Spinal cord (tissue), 10 donors: ENCODE measurements at places on chromosomes 5 and 9. TPM values are rescaled to one million over a fixed set of nuclear protein-coding genes. Genes with fewer than 3 reads are reported as not detected.

The MUSK gene
- total RNA-seq = 3.4 TPM

The SNCB gene
- total RNA-seq = 47.2 TPM

The BRD8 gene
- 72.7 TPM for total RNA-seq

The FGF1 gene
- total RNA-seq = 57.7 TPM

DNA sequence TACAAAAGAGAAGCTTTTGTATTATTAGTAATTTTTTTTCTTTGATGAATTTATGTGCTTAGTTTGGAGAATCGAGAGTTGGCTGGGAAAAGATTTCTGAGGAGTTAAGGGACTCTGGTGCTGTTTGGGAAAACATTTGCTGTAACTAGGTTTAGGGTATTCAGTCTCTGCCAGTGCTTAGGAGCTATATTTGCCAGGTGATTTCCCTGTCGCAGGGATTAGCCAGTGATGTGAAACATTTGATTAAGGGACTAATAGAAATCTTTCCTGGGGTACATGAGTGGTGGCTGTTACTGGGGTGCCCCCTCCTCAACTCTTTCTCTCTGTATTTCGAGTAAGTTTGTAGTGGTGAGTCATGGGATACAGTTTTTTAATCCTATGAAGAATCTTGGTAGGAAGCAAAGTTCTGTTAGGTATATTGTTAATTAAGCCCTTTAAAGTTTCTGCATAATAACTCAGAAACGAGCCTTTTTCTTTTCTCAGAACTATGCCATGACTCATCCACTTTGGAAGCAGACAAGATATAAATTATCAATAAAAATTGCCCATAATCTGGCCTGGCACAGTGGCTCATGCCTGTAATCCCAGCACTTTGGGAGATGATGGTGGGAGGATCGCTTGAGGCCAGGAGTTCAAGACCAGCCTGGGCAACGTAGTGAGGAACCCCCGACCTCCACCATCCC lies 18.6 kb downstream of the RGMB start:
- H3K4me1 ChIP-seq = peaks cover 2% of the 10 kb centered on the region
- no peak overlapping the region for H3K4me3 ChIP-seq
- no peaks in the 10 kb centered on the region for H3K27me3 ChIP-seq
- no peak for DNase-seq
- H3K27ac ChIP-seq = no peak overlapping the region
- H3K36me3 ChIP-seq = peaks cover 8% of the 10 kb centered on the region

The CER1 gene
- total RNA-seq = 0.72 TPM

GRCh38 chr5:103411711-103412110 lies 150.9 kb downstream of the NUDT12 start:
- no peak overlapping the region for H3K4me3 ChIP-seq
- H3K27ac ChIP-seq = no peak overlapping the region
- H3K36me3 ChIP-seq = no peaks in the 10 kb centered on the region

The RIMOC1 gene
- 34.1 TPM for total RNA-seq

GRCh38 chr9:111992523-111992922 lies 95.9 kb downstream of the UGCG start:
- no peak overlapping the region for H3K27ac ChIP-seq
- no peak overlapping the region for H3K4me3 ChIP-seq
- DNase-seq = no peak
- no peaks in the 10 kb centered on the region for H3K36me3 ChIP-seq
- no peaks in the 10 kb centered on the region for H3K27me3 ChIP-seq

The ANKRD18B gene
- total RNA-seq = 7.3 TPM

The ABLIM3 gene
- total RNA-seq = 32.6 TPM

The LMX1B gene
- 3.5 TPM for total RNA-seq

The KIF4B gene
- 0.20 TPM for total RNA-seq

DNA sequence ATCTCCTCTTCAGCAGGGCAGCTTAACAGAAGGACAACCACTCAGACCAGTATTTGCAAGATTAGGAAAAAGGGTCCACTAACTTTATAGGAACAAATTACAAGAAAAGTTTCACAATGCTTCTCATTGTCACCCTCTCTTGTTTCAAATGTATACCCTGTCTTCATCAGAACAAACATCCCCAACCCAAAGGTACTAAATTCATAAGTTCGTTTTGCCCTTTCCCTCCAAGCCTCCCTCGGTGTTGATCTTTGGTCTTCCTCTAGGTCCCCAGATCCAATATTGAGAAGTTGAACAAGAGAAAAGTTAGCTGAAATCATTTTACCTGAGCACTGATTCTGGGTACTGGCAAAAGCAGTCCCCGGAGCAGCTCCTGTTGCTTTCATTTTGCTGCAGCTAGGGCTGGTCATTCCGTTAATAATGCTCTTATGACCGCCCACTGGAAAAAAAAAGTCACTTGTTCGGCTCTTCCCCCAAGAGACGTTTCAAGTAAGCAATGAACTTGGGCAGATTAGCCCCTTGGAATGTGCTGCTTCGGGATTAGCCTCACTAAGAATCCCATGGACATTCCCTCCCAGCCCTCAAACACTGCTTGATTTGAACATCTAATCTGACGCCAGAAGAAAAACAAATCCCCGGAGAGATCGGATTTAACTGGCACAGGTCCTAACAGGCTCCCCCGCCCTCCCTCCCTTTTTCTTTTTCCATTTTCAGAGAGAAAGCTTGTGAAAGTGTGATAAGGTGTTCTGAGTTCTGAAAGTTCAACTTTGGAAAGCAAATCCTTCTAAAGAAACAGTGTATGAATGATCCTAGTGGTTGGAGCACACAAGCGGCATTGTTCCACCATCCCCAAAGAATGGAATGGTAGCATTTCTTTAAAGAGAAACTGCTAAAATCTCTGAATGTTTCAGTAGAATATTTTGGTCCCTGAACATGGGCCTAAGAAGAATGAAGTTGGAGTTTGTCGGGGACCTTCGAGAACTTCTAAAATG lies 252.5 kb downstream of the TRPM3 start:
- no peaks in the 10 kb centered on the region for H3K4me1 ChIP-seq
- peak overlapping the region; percentile 81 for H3K27ac ChIP-seq
- DNase-seq = no peak
- H3K36me3 ChIP-seq = no peaks in the 10 kb centered on the region

The MARCHF3 gene
- 21.9 TPM for total RNA-seq

- no peaks in the 10 kb centered on the region for H3K27me3 ChIP-seq
- no peak overlapping the region for H3K4me3 ChIP-seq
- DNase-seq = no peak
- H3K4me1 ChIP-seq = no peaks in the 10 kb centered on the region
These were observed 10.2 kb upstream of the TMED7 start for GRCh38 chr5:115636008-115636407.

DNA sequence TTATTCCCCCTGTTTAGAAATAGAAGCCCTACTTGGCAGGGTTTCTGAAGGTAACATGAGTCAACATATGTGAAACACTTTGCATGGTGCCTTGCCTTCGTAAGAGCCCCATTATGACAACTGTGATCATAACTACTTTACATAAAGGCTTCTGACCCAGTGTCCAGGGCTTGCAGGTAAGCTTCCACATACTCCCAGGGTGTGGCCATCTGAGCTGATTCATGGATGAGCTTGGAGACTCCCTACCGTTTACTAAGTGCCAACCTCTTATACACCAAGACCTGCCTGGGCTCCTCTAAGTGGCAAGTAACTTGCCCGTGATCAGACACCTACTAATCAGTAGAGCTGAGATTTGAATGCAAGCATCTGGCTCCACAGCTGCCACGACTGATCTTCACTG lies 62.8 kb upstream of the C5orf58 start:
- H3K4me1 ChIP-seq = no peaks in the 10 kb centered on the region
- H3K36me3 ChIP-seq = no peaks in the 10 kb centered on the region
- H3K27me3 ChIP-seq = no peaks in the 10 kb centered on the region
- H3K4me3 ChIP-seq = no peak overlapping the region

- no peak overlapping the region for H3K4me3 ChIP-seq
- H3K27me3 ChIP-seq = no peaks in the 10 kb centered on the region
- H3K4me1 ChIP-seq = no peaks in the 10 kb centered on the region
- no peak for DNase-seq
- no peaks in the 10 kb centered on the region for H3K36me3 ChIP-seq
These were observed 56.9 kb downstream of the HOMER1 start for GRCh38 chr5:79456890-79457583.

The PCDHB16 gene
- 3.9 TPM for total RNA-seq

GRCh38 chr5:152953788-152954483 lies 536.5 kb upstream of the GRIA1 start:
- no peak overlapping the region for H3K4me3 ChIP-seq
- no peaks in the 10 kb centered on the region for H3K4me1 ChIP-seq
- no peaks in the 10 kb centered on the region for H3K36me3 ChIP-seq
- H3K27ac ChIP-seq = no peak overlapping the region
- no peaks in the 10 kb centered on the region for H3K27me3 ChIP-seq

GRCh38 chr9:135550344-135550918 lies 4.5 kb downstream of the OBP2A start:
- no peaks in the 10 kb centered on the region for H3K27me3 ChIP-seq
- no peak for DNase-seq
- no peak overlapping the region for H3K27ac ChIP-seq
- H3K4me3 ChIP-seq = no peak overlapping the region
- no peaks in the 10 kb centered on the region for H3K4me1 ChIP-seq

GRCh38 chr5:133232911-133233310 lies 181.1 kb downstream of the HSPA4 start:
- H3K36me3 ChIP-seq = no peaks in the 10 kb centered on the region
- H3K4me3 ChIP-seq = no peak overlapping the region
- no peak overlapping the region for H3K27ac ChIP-seq
- DNase-seq = no peak
- no peaks in the 10 kb centered on the region for H3K27me3 ChIP-seq
- no peaks in the 10 kb centered on the region for H3K4me1 ChIP-seq

DNA sequence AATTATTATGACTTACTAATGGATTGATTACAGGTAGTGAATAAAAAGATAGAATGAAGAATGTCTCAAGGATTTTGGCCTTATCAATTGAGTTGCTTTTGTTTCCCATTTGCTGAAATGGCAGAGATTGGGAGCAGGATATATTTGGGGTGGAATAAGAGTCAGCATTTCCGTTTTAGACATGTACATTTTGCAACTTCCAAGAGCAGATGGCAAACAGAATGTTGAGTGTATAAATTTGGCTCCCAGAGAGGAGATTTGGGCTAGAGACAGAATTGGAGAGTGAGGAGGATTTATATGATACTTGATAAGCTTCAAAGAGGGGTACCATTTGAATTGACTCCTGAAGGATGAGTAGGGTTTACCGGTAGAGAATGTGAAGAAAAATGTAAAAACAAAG lies 437.9 kb upstream of the PAPPA start:
- H3K27me3 ChIP-seq = no peaks in the 10 kb centered on the region
- H3K4me1 ChIP-seq = no peaks in the 10 kb centered on the region
- no peak overlapping the region for H3K4me3 ChIP-seq

DNA sequence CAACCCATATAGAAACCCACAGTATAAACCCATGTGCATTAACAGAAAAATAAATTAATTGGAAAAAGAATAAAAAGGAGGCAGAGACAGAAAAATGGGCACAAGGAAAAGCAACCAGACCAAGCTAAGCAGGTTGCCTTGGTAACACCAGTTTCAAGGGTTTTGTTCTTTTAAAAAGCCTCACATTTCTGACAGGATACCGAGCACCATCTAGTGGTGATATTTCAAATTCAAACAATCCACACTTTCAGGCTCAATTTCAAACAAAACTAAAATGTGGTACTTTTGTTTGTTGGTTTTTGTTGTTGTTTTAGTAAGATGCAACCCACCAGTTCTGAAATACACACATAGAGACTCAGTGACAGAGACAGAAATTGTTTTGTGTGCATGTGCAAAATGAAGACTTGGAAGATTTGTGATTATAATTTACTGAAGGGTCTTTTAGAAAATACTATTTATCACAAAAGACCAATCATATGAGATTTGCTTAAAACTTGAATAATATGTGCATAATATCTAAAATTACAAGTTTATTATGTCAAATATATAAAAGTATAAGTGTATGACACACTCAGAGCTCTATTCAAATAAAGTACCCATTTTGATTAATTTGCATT lies 318.2 kb downstream of the SLCO4C1 start:
- no peak overlapping the region for H3K4me3 ChIP-seq
- H3K27me3 ChIP-seq = no peaks in the 10 kb centered on the region
- no peaks in the 10 kb centered on the region for H3K36me3 ChIP-seq
- no peak overlapping the region for H3K27ac ChIP-seq

The CXCL14 gene
- total RNA-seq = 13.0 TPM

The CDHR2 gene
- 0.55 TPM for total RNA-seq

The GLDC gene
- total RNA-seq = 20.3 TPM

The PCDHA11 gene
- total RNA-seq = 10.8 TPM

GRCh38 chr9:81984928-81985327 lies 3.6 kb upstream of the SPATA31D1 start:
- H3K4me1 ChIP-seq = no peaks in the 10 kb centered on the region
- no peak overlapping the region for H3K27ac ChIP-seq
- no peaks in the 10 kb centered on the region for H3K36me3 ChIP-seq
- H3K27me3 ChIP-seq = no peaks in the 10 kb centered on the region
- no peak for DNase-seq

GRCh38 chr9:91433180-91433579 lies 9.5 kb upstream of the NFIL3 start:
- H3K4me1 ChIP-seq = no peaks in the 10 kb centered on the region
- H3K27me3 ChIP-seq = no peaks in the 10 kb centered on the region
- H3K27ac ChIP-seq = no peak overlapping the region
- H3K4me3 ChIP-seq = no peak overlapping the region

The CDKN2B-AS1 gene
- total RNA-seq = 0.55 TPM

GRCh38 chr5:87081511-87082372 lies 185.9 kb upstream of the RASA1 start:
- H3K36me3 ChIP-seq = no peaks in the 10 kb centered on the region
- DNase-seq = no peak
- H3K27me3 ChIP-seq = no peaks in the 10 kb centered on the region

DNA sequence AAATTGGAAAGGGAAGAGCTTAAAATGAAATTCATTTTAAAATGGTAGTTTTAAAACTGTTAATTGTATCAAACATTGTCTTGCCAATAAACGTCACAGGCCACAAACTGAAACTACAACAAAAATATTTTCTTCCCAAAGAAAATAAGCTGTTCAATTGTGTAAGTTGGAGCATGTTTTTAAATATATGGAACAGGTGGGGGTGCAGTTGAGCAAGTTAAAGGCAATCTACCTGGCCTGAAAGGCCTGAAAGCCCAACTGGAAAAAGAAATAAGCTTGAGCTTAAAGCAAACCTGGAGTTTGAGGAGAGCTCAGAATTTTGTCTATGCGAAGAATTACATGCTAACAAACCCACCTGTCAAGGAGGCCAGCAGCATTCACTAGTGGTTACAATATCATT lies 439.5 kb downstream of the ACTL7B start:
- H3K36me3 ChIP-seq = no peaks in the 10 kb centered on the region
- H3K4me3 ChIP-seq = no peak overlapping the region
- no peak overlapping the region for H3K27ac ChIP-seq
- no peak for DNase-seq

GRCh38 chr9:98564714-98565113 lies 144.0 kb downstream of the GABBR2 start:
- H3K27ac ChIP-seq = no peak overlapping the region
- H3K27me3 ChIP-seq = no peaks in the 10 kb centered on the region
- no peak for DNase-seq
- H3K4me3 ChIP-seq = no peak overlapping the region
- H3K36me3 ChIP-seq = peaks cover 5% of the 10 kb centered on the region
- H3K4me1 ChIP-seq = peaks cover 18% of the 10 kb centered on the region
